Myometrial cell (primary cell): ENCODE measurements at places on chromosomes 7 and 10. TPM values are rescaled to one million over a fixed set of nuclear protein-coding genes. Genes with fewer than 3 reads are reported as not detected.

Gene ASIC3
- total RNA-seq = 0.18 TPM in 1 of 2 replicates, not detected in the other

Gene TMEM243
- total RNA-seq = 33.7 and 36.3 TPM in 2 replicates

Gene TBC1D12
- 4.3 and 5.5 TPM in 2 replicates for total RNA-seq

Gene NFKB2
- total RNA-seq = 25.9 and 33.4 TPM in 2 replicates

Gene ELN
- total RNA-seq = 0.18 and 1.7 TPM in 2 replicates
